ENCODE measurements at places on chromosomes 7 and 10. TPM values are rescaled to one million over a fixed set of nuclear protein-coding genes. Genes with fewer than 3 reads are reported as not detected.

Gene STEAP4
- 0.09 TPM for total RNA-seq

Gene NKX2-3
- not detected for total RNA-seq

GRCh38 chr7:123787220-123788007 lies 38.6 kb upstream of the WASL start:
- DNase-seq, result no peak

DNA sequence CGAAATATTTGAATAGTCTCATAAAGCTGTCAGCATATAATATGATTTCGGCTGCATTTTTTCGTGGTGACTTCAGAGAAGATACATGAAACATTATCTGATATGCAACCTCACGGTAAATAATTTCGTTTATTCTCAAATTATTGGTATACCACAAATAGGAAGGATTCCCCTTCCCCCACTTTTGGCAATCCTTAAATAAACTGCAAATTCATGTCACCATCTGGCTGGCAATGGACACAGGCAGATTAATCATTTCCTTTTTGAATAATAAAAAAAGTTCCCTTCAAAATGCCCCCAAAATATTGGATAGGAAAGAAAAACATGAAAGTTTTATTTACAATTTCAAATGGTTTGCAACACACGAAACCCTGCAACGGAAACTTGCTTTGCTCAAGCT lies 234.5 kb upstream of the MEOX2 start:
- no peak for DNase-seq

DNA sequence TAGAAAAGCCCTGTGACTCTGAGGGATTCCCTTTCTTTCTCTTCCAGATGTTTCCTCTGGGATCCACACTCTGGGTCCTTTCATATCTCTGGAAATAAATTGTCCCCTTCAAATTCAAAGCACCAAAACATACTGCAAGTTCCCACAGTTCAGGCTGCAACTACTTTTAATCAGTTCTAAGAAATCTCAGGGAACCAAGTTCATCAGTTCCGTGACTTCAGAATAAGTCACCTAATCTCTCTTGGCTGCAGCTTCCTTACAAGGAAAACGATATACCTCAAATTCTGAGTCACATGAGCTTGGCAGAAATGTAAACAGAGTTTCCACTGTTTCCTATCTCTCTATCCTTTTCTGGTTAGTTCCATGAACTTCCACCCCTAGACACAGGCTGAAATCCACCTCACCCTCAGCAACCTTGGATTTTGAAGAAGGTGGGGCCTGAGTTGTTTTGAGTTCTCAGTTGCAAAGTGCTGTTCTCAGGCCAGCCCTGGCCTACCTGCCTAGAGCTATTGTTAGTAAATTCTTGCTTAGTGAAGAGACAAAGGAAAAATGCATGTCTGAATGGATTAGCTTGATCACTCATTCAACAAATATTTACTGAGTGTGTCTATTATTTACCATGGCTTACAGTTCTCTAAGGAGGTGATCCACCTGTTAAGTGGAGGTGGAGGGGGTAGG lies 59.3 kb upstream of the IL6 start:
- no peak for DNase-seq

DNA sequence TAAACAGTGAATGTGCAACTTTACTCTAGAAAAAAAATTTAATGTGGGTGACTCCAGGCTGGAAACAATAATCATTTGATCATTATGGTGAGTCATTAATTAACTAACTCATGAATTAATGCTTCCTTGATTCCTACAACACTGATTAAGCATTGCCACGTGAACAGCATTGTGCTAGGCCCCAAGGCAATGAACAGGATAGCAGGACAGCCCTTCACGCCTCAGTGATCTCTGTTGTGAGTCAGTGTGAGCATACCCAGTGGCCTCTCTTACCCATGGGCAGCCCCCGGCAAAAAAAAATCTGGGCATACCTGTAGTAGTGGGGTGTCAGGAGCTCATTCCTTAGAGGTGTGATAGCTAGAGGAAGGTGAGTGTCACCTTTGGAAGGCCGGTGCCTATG lies 76.0 kb downstream of the DENND2A start:
- DNase-seq, result no peak

DNA sequence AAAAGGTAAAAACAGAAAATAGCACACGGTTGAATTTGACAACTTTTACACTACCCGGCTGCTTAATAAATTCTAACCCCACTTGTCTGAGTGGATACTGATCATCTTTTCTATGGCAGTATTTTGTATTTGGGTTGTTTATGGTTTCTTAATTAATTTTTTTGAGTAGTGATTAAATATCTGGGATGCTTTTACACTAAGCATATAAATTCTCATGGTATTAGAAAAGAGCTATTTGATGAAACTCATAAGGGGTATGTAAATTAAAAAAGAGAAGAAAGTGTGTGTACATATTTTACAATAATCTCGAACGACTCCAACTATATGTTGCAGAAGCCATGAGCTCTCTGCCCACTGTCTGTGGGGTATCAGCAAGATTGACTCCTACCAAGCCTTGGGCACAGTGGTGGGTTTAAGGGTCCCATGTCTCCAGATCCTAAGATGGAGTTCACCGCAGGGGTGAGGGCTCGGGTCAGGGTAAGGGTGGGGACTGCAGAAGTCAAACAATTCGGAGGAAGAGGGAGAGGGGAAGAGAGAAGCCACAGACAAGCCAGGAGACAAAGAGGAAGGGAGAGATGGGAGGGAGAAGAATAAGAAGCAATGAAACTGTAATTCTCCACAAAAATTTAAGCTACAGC lies 7.6 kb upstream of the HOXA13 start:
- DNase-seq, result no peak

Data from activated B cell treated with CpG ODN at 0.5 μM for 24 hours (primary cell).